CD4-positive, alpha-beta T cell treated with Interleukin-15 for 4 hours (primary cell): ENCODE measurements at places on chromosomes 6 and 20.

- no peak for DNase-seq
Measured at GRCh38 chr6:11648889-11649288, 111.3 kb downstream of the TMEM170B start.

GRCh38 chr6:89999154-89999553, 104.9 kb downstream of the GJA10 start:
- DNase-seq: peak; percentile 25

DNA sequence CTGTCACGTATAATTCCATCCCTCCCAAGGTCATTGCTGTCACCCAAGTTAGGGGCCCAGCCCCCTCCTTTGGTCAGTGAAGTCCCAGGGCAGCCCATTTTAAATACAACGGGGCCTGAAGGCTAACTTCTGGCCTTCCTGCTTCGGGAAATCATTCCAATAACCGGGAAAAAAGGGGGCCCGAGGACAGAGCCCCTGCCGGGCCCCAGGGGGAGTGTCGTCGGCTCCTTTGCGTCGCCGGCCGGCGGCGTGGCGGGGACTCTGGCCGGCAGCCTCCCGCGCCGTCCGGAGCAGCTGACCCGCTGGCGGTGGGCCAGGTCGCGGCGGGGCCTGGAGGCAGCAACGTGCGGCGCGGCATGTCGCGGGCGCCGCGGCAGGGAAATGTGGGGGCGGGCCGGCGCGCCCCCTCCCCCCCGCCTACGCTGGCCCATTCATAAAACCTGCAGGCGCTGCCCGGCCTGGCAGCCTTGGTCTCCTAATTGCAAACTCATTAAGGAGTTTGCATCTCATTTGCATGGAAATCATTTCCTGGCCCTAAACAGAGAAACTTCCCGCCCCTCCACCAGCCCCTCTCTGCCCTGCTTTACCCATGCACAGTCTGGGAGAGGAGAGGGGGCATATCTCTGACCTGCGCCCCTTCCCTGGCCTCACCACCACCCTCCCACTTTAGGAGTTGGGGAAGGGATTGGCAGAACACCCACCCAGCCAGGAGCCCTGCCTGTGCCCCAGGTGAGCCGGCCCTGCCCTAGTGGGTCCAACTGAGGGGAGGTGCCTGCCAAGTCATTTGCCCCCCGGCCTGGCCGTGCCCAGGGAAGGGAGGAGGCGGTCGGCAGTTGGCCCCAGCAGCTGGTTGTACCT, 50.7 kb downstream of the MRPL14 start:
- DNase-seq: no peak

GRCh38 chr20:63597651-63598478, 23.8 kb upstream of the HELZ2 start:
- DNase-seq: no peak

GRCh38 chr6:7674291-7674690, 51.6 kb upstream of the BMP6 start:
- DNase-seq: no peak

DNA sequence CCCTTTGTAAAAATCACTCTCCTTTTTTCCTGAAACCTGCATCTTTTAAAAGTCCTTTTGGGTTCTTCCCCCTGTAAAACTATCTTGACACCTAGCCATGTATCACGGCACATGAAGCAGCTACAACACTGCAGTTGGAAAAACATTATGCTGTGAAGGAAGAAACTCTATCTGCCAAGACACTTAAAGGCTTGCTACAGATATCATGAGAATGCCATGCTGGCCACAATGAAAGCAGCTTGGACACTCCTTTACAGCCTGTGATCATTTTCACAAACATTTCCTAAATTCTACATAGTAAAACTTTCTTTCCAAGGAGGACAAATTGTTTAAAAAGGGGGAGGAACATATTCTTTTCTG, 31.8 kb downstream of the CNKSR3 start:
- DNase-seq: no peak

DNA sequence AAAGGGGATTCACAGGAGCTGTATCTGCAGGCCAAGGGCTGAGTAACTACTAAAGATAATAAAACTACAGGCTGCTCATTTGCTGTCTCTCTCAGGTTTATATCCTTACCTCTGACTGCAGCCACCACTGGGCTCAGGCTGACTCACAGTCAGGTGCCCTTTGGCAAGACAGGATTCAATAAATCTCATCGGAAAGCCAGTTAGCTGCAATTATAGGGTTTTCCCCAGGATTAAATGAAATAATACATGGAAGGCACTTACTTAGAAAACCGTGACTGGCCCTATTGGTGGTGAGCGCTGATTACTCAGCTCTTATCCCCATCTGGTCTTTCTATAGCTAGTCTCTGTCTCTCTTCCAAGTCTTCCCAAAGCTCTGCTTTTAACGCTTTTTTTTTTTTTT, 26.4 kb downstream of the RMND1 start:
- no peak for DNase-seq

- DNase-seq: no peak
Measured at GRCh38 chr20:54601831-54602515, 126.6 kb downstream of the DOK5 start.

DNA sequence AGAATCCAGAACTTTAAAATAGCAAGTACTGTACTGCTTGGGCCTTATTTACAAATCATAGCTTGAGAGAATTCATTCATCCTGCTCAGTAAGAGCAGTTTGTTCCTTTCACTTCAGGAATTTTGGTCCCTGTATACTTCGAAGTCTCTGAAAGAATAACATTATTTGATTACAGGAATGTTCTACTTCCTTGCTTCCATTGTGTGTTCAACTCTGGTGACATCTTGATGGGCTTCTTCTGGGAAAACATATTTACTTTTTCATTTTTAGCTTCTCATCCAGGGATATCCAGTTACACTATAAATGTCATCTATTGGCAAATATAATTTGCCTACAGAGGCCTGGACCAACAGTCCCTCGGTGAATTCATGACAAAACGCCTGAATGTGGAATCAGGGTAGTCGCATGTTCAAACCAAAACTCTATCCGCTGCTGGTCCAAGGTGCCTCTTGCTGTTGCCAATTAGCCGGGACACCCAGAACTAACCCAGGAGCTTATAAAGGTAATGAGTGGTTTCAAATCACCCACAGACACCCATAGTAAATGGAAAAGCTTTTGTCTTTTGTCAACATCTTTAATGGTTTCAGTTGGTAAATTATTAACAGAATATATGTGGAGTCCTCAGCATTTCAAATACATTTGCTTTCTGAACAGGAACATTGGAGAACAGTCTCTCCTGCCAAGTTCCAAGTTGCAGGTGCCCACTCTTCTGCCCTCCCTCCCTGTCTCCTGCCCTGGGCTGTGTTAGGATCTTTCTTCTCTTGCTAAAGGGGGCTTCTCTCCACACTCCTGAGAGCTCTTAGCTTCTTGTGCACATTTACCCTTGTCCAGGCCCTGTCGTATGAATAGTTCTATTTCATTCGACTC, 162.5 kb upstream of the CITED2 start:
- DNase-seq: no peak

GRCh38 chr6:100952006-100952405, 70.9 kb upstream of the ASCC3 start:
- DNase-seq: no peak

GRCh38 chr20:62048821-62049291, 16.8 kb downstream of the TAF4 start:
- DNase-seq: no peak

- no peak for DNase-seq
Measured at GRCh38 chr20:41552295-41553068, 65.7 kb downstream of the CHD6 start.

DNA sequence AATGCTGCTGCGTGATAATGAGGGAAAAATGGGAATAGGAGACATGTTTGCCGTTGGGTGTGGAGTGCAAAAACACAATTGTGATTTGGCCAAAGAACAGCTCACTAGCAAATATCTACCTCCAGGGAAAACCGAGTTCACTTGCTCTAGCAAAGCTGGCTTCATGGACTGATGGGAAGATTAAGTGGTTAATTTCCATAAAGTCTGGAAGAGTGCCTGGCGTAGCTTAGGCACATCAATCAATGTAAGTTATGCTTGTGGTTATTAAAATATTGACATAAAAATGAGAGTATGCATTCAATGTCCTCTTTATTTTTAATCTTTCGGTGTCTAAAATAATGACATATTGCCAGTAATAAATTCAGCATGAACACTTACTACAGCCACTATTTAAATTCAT, 267.5 kb downstream of the SMOC2 start:
- no peak for DNase-seq

GRCh38 chr20:59782986-59783640, 150.3 kb downstream of the SYCP2 start:
- DNase-seq: no peak

- DNase-seq: no peak
Measured at GRCh38 chr6:136127873-136128272, 122.2 kb downstream of the MTFR2 start.

DNA sequence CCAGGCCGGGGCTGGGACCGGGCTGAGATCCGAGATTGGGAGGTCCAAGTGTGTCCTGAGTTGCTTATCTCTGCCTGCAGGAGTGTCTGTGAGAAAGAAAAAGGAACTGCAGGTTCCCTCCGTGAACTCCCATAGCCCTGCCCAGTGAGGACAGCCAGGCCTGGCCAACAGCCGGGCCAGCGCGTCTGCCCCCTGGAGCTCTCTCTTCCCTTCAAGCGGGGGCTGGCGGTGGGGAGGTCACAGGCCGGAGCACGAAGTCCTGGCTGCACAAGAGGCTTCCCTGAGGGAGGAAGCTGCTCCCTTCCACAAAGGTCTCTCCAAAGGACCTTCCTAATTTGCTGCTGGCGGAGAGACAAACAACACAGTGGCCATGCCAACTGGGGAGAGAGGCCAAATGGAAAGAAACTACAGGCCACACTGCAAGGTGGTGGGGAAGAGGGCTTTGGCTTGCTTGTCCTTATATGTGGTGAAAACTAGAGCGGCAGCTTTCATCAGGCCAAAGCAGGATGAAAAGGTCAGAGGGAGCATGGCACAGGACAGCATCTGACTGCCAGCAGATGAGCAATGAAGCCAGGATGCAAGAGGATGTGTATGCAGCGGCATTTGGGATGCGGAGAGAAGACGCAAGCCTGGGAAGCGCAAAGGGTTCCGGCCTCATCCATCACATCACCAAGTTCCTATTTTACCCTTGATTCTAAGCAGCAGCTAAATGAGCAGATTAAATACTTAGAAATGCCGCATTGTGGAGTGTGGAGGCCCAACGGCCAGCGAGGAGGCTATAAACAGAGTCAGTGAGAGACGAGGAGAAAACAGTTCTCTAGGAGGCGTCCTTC, 260.0 kb downstream of the ERMARD start:
- DNase-seq: no peak

- DNase-seq: no peak
Measured at GRCh38 chr6:55088902-55089301, 85.4 kb upstream of the HCRTR2 start.

GRCh38 chr6:35298625-35299140, 1.1 kb downstream of the DEF6 start:
- DNase-seq: peak; percentile 31

GRCh38 chr6:54236984-54237383, 71.3 kb upstream of the TINAG start:
- no peak for DNase-seq

DNA sequence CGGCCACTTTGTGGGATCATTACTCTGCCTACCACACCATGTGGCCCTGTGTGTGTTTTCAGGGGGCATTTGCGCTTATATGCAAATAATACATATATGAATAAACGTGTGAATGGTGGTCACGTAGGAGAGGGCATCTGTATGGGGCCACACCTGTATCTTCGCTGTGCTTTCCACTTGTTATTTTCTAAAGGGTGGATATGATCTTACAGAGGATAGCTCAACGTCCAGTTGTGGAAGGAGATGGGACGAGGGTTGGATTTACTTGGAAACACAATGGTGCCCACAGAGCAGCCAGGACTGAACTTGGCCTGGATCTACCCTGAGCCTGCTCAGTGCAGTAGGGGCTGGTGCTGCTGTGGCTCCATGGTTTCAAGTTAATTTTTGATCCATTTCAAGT, 93.3 kb downstream of the YTHDF1 start:
- no peak for DNase-seq

- no peak for DNase-seq
Measured at GRCh38 chr6:18990059-18990978, 603.2 kb downstream of the RNF144B start.

GRCh38 chr6:168247443-168248147, 72.0 kb downstream of the DACT2 start:
- no peak for DNase-seq

DNA sequence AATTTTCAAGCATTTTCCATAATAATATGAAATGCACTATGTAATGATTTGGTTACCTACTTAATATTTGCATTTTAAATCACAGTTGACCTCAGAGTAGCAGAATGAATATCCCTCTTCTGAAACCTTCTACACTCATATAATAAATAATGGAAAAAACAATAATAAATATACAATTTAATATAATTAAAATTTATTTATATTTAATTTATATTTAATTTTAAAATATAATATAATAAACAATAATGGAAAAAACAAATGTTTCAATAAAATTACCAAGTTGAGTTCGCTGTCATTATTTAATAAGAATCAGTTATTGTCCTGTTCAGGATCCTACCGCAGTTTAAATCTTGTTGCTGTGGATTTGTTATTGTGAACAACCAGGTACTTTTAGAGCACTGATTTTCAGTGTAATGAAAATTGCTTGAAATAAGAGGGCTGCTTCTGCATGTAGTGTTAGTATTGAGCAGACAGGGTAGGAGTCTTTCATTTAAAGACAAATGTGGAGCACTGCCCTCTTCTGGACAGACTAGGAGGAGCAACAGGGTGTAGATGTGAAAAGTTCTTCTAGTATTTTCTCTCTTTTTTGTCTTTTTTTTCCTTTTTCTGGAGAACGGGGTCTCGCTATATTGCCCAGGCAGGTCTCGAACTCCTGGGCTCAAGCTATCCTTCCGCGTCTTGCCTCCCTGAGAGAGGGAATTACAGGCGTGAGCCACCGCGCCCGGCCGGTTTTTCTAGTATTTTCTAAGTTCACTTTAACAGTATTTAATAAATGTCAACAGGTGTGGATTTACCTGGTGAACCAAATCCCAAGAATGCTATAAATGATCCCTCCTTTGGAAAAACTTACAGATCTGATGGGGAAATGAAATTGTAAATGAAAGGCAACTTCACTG, 13.6 kb downstream of the TRAPPC3L start:
- DNase-seq: peak; percentile 69

DNA sequence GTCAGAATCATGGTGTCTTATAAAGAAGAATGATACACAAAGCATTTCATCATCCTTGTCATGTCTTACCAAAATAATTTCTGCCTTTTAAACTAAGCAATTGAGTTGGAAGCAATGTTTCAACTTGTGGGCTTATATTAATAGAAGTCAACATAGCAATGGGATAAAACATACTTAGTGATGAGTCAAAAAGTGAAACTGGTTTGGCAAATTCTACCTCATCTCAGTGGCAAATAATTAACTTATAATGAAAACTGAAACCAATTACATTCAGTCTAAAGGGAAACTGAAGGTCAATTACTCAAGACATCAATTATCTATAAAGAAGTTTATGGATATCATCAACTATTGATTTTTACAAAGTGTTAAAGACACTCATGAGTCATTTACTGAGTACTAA, 463.8 kb downstream of the BMP2 start:
- DNase-seq: no peak

GRCh38 chr6:27791182-27791943, 120.8 kb downstream of the OR2B2 start:
- DNase-seq: no peak

GRCh38 chr6:35954333-35954732, 33.4 kb upstream of the SRPK1 start:
- DNase-seq: no peak

GRCh38 chr6:167337675-167338449, 13.0 kb downstream of the TTLL2 start:
- DNase-seq: no peak
